NCI-H187 treated with DMSO at 0.1 percent for 48 hours (cell line): ENCODE measurements at places on chromosomes 13 and 19.

DNA sequence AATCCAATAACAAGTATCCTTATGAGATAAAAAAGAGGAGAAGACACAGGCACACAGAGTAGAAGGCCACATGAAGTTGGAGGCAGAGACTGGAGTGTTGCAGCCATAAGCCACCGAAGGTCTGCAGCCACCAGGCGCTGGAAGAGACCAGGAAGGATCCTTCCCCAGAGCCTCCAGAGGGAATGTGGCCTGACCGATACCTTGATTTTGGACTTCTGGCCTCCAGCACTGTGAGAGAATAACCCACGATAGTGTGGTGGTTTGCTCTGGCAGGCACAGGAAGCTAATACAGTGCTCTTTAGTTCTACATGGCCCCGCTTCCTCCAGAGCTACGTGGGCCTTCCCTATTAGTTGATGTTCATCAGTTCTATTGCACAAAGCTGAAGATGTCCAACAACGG, 15.3 kb upstream of the SULT2A1 start:
- DNase-seq, result no peak

- DNase-seq, result no peak
These were observed 24.8 kb downstream of the TSKS start for GRCh38 chr19:49738268-49738667.

GRCh38 chr19:16860118-16860517, 28.7 kb upstream of the F2RL3 start:
- DNase-seq, result no peak

- no peak for DNase-seq
These were observed 90.0 kb downstream of the CAB39L start for GRCh38 chr13:49353908-49354307.

- DNase-seq, result no peak
These were observed 11.1 kb upstream of the ATP12A start for GRCh38 chr13:24668955-24669582.

DNA sequence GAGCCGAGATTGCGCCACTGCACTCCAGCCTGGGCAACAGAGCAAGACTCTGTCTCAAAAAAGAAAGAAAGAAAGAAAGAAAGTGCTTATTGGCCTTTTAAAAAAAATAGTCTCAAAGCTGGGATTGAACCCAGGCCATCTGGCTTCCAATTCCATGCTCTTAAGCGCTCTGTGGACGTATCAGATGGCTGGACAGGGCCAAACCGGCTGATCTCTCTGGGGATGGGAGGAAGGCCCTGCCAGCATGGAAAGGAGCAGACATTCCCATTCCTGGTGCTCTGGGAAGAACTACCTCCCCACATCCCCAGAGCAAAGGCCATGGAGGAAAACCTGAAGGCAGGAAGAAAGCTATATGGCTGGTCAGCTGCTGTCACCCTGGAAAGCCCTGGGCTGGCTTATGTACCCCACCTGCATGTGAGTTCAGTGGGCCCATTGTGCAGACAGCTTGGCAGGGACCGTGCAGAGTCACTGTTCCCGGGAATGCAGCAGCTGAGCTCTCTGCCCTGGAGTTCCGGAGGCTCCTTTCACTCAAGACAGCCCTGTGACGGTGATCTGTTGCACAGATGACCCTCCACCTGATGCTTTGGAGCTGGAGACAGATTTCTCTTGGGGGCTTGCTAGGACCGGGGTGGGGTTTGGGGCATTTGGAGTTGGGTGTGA, 84.3 kb downstream of the SIPA1L3 start:
- no peak for DNase-seq

GRCh38 chr13:26558074-26558805, 757 bp downstream of the WASF3 start:
- no peak for DNase-seq

DNA sequence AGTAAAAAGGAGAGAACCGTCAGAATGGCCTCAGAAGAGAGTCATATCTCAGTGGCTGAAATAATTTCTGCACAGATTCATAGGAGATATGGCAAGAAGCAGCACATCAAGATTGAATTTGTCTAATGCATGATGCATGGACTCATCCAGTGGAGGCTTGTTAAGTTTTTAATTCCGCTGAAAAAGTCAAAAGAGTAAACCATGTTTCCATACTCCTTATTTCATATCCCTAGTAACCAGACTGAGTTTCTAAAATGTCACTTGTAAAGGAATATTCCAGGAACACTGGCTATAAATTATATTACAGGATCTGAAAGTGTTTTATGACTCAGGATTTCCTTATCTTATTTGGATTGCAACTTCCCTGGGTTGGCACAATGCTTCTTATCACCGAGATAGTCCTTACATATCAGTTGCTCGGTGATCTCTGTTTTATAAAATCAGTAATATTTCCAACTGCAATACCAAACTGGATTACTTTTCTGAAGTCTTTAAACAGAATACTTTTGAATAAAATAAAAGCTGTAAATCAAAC, 180.2 kb upstream of the TSC22D1 start:
- DNase-seq, result no peak

GRCh38 chr19:46896076-46896794, 35.4 kb downstream of the ARHGAP35 start:
- no peak for DNase-seq

GRCh38 chr19:48370955-48371354, 6.8 kb downstream of the SYNGR4 start:
- DNase-seq, result no peak

DNA sequence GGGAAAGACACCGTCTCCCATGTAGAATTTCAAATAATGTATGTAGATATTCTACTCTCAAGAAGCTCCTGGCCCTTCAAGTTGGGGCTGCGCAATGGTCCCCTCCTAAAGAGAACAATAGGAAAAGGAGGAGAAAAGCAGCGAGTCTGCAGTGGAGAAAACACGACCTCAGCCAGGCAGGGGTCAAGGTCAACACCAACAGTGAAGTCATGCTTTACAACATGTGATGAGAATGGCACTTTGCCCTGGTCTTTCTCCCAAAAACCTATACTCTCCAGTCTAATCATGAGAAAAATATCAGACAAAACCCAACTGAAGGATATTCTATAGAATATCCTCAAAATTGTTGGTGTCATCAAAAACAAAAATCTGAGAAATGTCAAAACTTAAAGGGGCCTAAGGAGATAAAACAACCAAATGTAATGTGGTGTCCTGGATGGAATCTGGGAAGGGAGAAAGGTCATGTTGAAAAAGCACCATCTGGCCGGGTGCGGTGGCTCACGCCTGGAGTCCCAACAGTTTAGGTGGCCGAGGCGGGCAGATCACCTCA, 101.0 kb downstream of the SPACA7 start:
- no peak for DNase-seq

- DNase-seq, result no peak
These were observed 904 bp upstream of the GIPC1 start for GRCh38 chr19:14496834-14497227.

DNA sequence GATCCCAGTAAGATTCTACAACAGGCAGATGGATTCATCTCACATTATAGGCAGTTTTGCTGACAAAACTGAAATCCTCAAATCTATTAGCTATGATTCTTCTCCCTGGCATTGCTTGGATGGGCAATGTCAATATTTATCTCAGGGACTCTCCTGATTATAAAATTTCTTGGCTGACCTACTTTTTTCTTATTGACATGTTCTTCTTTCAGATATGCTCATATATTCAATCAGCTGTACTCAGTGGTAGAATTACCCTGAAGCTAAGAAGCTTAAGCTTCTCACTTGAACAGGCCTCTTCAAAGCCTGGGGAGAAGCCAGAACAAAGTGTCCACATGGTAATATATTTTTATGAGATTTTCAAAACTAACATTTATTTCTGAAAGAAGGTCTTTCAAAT, 513.6 kb downstream of the PCDH9 start:
- DNase-seq, result no peak

DNA sequence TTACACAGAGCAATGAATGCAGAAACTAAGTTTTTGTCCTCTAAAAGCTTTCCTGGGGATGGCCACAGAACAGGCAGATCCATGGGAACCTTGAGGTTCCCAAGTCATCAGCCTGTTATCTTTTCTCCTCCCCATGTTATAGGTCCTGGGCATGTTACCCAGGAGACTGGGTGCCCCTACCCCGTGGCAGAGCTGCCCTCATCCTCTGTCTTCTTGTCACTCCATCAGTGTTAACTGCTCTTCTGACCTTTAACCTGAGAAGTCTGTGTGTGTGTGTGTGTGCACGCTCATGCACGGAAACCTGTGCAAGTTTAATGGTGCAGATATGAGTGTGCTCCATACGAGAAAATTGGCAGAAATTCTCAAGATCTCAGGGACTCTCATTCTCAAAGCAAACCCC, 43.9 kb upstream of the ZNF724 start:
- DNase-seq, result no peak

DNA sequence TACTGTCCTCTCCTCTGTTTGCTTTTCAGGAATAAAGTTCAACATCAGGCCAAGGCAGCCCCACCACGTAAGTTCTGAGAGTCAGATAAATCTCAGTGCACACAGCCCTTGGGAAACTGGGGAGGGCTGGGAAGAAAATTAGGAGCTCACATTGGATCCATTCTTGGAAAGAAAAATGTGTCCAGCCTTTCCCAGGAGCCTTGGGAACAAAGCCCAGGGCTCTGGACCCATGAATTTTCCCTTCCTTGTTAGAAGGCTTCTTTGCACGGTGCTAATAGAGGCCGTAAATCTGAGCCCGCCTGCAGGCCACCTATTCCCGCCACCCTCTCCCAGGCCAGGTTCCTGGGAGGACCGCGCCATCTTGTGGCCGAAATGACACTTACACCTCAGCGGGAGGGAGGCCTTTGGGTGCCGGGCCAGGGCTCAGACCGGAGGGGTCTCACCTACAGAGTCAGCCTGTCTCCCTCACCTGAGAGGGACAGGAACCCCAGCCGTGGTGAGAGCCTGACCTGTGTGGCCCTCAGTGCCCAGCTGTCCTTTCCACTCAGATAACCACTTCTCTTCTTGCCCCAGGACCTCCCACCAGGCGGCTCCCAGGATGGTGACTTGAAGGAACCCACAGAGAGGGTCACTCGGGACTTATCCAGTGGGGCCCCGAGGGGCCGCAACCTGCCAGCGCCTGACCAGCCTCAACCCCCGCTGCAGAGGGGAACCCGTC, 25.1 kb upstream of the KCTD15 start:
- peak; percentile 16 for DNase-seq

DNA sequence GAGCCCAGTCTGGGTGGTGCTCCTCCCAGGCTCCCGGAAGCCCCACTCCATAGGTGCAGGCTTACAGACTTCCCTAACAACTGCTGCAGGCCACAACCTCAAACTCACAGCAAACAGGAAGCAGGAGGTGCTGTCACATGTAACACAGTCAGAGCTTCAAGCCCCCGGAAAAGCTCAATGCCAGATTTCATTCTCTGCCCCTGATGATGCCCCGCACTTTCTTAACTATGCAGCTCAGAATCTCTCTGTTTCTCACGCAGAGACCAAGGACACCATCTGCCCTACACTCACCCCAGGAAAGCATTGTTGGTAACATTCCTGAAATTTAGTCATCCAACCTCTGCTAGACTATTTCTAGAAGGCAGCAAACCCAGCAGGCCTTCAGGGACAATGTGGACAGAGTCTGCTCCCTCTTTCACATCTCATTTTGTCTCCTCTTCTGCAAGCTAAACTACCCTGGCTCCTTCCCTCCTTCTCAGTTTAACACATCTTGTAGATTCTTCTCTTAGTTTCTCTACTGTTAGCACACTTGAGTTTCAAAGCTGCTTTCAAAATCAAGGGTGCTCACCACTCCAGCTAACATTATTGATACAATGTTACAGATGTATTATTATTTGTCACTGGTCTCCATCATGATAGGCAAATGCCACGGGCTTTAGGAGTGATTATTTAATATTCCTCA, 162.5 kb downstream of the KCTD12 start:
- no peak for DNase-seq

DNA sequence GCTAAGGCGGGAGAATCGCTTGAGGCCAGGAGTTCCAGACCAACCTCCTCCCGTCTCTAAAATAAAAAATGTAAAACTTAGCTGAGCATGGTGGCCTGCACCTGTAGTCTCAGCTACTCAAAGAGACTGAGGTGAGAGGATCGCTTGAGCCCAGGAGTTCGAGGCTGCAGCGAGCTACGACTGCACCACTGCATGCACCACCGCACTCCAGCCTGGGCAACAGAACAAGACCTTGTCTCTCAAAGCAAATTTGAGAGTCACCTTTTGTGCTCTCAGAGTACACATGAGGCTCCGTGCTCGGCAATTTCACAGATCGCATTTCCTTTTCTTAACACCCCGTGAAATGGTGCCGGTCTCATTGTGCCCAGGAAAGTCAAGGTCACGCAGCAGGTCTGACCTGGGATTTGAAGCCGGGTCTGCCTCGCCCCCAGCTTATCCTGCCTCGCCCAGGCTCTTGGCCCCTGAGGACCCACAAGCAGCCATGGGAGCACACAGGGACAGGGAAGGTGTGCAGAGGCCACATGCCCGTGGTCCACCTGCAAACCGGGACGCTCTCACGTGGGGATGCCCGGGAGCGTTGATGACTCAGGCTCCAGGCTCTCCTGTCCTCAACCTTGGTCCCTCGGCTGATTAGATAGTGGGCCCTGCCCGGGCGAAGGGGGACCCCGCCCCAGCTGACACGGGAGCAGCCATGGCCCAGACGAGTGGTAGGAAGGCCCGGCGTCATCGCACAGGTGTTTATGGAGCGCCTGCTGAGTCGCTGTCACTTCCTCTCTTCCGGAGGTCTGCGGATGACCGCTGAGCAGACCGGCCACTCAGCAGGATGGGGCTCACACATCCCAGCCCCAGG, 1.1 kb upstream of the SMIM24 start:
- DNase-seq, result no peak

- no peak for DNase-seq
These were observed 173.1 kb downstream of the LACC1 start for GRCh38 chr13:44052780-44053184.

DNA sequence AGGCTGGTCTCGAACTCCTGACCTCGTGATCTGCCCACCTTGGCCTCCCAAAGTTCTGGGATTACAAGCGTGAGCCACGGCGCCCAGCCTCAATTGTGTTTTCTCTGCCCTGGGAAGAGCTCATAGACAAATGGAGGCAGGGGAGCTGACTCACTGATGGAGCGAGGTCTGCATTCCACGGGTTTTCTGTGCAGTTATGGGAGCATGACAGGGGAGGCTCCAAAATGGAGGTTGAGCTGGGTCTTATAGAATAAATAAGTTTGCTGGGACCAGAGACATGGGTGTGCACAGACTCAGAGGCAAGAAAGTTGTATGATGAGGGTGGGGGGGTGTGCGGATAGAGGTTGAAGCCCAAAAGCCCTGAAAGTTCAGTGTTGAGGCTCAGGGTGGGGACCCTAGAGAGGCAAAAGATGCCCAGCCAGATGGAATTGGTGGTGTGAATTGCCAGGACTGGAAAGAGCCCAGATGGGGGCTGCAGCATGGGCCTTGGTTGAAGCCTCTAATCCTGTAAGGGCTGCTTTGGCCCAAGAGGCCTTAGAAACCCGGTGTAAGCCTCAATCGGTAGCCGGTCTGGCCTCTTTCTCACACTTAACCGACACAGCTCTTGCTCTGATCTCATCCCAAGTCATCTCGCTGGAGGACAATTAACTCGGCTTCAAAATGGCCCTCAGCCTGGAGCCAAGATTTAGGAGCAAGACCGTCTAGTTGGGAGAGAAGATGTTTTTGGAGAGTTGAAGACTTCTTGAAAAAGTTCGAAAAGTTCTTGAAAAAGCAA, 1.9 kb downstream of the TPM4 start:
- DNase-seq, result no peak

DNA sequence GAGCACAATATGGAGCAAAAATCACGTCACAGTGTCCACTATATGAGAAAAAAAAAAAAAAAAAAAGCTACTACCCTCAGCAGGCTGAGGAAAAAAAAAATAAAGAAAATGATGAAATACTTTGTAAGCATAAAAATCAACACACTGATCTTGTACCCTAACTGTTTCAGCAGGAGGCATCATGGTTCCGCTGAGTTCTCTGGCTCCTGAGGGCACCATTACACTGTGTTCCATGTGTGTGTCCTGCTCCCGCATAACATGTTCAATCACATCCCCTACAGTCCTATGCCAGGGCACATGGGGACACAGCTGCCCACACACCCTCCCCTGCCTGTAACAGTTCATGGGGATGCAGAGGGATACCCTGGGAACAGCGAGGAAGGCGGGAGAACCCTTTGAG, 33.5 kb downstream of the DOCK9 start:
- DNase-seq, result no peak
